Progenitor cell of endocrine pancreas (in vitro differentiated cells): ENCODE measurements at places on chromosomes 13 and 19. TPM values are rescaled to one million over a fixed set of nuclear protein-coding genes. Genes with fewer than 3 reads are reported as not detected.

GRCh38 chr13:74128156-74128767 lies 5.9 kb downstream of the KLF12 start:
- no peak for DNase-seq

DNA sequence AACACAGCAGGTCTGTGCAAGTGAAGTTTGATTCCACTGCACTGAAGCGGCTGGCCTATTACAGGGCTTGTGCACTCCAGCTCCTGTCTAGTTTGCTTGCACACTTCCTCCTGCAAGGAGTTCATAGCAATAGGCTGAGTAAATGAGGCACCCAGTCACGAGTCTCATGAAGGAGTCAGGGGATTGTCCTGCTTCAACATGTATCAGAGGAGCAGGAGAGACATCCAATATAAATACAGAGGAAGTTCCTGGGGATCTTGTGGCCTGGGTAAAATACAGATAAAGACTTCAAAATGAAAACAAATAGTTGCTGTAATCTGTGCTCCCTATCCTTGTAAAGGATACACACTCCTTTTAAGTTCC lies 259.9 kb downstream of the SLITRK1 start:
- DNase-seq, result no peak

GRCh38 chr13:23957981-23958380 lies 60.7 kb upstream of the C1QTNF9B start:
- DNase-seq, result no peak

Gene TMEM150B
- not detected in 2 replicates for total RNA-seq

Gene CGB5
- not detected in 2 replicates for total RNA-seq

DNA sequence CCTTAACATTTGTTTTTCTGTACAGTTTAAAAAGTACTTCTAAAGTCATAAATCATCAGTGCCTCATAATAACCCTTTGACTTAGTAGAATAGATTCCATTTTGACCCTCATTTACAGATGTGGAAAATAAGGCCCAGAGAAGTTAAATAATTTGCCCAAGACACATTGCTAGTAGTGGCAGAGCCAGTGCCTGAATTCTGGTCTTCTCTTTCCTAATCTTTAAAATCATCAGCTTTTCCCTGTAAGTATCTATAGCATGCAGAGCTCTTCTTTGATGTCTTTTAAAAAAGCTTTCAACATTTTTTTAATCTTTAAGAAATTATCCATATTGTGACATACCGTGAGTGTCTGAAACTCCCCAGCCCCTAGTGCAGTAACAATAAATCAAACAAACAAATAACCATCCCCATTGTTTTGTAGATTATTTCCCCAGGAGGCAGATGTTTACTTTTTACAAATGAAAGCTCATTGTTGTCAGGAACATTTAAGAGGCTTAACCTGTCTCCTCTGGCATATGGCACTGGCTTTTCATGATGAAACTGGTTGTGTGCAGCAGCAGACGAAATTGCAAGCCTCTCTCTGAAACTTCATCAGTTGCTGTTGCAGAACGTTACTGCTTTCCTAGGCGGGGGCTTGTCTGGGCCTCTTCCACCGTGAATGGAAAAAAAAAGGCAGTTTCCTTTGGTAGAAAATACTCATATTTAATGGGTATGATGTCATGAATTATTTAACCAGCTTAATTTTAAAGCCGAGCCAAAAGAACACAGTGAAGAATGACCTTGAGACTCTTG lies 31.7 kb upstream of the PCDH8 start:
- DNase-seq, result no peak

DNA sequence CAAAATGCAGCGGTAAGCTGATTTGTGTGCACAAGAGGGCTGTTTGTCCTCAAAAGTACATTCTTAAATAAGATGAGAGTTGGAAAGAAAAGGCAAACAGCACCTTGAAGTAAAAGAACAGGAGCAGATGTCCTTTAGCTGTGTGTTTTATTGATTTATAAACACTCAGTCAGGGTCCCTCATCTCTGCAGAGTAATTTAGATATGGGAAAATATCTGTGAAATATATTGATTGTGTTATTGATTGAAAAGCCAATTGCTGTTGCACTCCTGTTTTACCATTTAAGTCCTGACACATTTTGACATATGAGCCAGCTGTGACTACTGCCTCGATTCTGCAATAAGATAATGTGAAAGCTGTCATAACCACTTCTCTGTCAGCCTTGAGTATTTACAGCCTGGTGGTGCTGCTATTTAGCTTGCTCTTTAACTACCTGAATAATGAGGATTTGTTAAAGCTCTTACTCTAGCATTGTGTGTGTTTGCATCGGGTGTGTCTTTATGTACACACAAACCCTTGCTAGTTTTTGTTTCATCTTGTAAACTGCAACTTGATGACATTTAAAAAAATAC lies 550.1 kb downstream of the DACH1 start:
- no peak for DNase-seq

Gene B3GNT8
- 4.4 and 4.6 TPM in 2 replicates for total RNA-seq

DNA sequence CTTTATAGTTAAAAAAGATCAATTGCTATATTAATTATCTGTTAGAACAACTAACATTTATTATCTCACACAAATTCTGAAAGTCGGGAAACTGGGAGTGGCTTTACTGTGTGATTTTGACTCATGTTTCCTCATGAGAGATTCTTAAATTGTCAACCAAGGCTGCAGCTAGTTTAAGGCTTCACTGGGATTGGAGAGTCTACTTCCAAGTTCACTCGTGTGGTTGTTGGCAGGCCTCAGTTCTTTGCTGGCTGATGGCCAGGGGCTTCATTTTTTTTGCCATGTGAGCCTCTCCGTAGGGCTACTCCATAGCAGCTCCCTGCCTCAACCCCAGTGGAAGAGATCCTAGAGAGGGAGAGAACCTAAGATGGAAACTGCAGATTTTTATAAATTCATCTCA lies 24.5 kb upstream of the LPAR6 start:
- DNase-seq, result no peak

DNA sequence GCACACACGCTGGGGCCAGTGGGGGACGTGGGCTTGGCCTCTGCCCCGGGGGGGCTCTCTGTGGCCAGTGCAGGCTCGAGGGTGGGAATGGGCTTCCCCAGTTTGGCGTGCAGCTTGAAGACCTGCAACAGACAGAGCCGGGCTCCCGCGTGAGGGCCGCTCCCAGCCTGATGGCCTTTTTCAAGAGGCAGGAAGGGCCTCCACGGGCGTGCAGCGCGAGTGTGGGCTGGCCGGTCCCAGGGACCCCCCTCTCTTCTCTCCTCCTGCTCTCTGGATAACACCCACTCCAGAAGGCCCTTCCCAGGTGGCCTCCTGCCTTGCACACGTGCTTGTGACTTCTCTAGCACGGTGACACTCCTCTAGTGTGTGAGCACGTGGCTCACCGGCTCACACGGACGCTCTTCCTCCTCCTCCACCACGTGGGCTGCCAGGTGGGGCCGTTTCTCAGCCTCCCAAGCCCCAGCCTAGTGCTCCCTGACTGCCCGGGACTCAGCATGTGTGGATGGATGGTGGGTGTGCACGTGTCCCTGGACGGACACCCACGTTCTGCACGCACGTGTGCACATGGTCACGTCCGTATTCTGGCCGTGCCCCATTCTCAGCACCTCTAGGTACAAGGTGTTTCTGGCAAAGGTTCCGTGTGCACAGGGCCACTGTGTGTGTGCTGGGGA lies 39.2 kb upstream of the MATK start:
- DNase-seq, result no peak

DNA sequence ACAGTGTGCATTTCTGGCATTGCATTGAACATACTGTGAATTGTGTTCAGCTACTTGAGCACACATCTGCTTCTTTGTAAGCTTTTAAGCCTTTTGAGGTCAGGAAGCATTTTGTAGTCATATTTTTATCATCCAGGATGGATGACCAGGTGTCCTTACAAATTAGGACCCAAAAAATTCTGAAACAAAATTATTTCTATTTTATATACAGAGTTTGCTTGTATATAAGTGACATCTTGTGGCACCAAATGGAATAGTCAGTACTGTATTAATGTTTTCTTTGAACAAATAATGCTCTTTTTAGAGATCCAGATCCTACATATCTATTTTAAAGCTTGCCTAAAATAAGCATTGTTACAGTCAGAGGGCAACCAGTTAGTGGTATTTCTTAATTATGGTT lies 9.5 kb upstream of the SUPT20H start:
- no peak for DNase-seq

DNA sequence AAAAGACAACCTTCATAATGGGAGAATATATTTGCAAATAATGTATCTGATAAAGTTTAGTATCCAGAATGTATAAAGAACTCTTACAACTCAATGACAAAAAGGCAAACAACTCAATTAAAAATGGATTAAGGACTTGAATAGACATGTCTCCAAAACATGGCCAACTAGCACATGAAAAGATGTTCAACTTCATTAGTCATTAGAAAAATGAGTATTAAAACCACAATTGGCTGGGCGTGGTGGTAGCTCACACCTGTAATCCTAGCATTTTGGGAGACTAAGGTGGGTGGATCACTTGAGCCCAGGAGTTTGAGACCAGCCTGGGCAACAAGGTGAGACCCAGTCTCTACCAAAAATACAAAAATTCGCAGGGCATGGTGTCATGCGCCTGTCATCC lies 18.8 kb upstream of the ZMYM5 start:
- DNase-seq, result no peak

Gene ZFR2
- total RNA-seq, result 3.5 and 3.9 TPM in 2 replicates

Gene TYROBP
- not detected in 2 replicates for total RNA-seq

Gene ZNF442
- total RNA-seq, result 4.1 and 5.4 TPM in 2 replicates

Gene ZNF491
- 5.4 and 6.5 TPM in 2 replicates for total RNA-seq

Gene ZNF724
- 21.7 and 22.1 TPM in 2 replicates for total RNA-seq

- DNase-seq, result no peak
Observed at GRCh38 chr19:28574212-28574611, 638.7 kb downstream of the UQCRFS1 start.

Gene SHISA7
- 0.10 TPM in 1 of 2 replicates, not detected in the other for total RNA-seq

- DNase-seq, result no peak
Observed at GRCh38 chr13:50244355-50244712, 229.1 kb downstream of the KCNRG start.

DNA sequence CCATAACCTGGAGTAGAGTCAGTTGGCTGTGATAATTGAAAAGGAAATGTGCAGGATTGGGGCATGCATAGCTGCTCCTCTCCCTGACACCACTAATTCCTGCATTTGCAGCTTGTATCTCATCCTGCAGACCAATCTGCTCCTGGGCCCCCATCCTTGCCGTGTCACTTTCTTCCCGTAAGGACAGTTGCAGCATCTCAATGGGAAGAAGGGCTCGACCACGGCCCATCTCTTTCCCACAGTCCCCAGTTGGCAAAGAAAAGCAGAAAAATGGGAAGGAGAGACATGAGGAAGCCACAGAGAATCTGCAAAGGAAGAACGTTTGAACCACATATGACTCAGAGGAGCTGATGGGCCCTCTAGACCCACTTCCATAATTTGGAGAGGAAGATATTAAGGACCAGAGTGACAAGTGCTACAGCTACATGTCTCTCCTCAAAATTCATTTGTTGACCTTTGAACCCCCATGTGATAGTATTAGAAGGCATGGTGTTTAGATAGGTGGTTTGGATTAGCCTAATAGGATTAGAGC lies 1.8 kb upstream of the SIGLEC12 start:
- DNase-seq, result no peak

DNA sequence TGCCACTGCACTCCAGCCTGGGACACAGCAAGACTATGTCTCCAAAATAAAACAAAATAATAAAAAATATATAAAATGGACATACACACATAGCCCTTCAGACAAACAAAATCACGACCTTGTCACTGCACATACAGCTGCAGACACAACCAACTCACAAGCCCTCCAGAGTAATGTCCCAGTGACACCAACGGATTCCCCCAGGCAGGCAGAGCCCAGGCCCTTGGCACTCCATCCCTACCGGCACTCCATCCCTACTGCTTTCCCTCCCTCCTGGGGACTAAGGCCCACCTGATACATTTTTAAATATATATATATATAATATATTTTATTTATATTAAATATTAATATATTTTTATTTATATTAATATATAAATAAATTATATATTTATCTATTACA lies 18.5 kb downstream of the ZNF101 start:
- DNase-seq, result no peak

DNA sequence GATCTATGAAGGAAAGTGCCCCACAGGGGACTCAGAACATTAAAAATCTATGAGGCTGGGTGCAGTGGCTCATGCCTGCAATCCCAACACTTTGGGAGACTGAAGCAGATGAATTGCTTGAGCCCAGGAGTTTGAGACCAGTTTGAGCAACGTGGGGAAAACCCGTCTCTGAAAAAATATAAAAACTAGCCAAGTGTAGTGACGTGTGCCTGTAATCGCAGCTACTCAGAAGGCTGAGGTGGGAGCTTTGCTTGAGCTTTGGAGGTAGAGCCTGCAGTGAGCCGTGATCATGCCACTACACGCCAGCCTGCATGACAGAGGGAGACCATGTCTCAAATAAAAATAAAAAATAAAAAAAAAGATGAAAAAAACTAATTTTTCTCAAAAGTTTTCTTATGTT lies 1070.6 kb downstream of the PCDH9 start:
- DNase-seq, result no peak

Gene LIN37
- total RNA-seq, result 12.7 and 13.1 TPM in 2 replicates

Gene ZSCAN1
- 4.8 and 6.7 TPM in 2 replicates for total RNA-seq

Gene RASAL3
- total RNA-seq, result not detected in 2 replicates

Gene ZIM2
- total RNA-seq, result not detected in 2 replicates

Gene GSX1
- total RNA-seq, result not detected in 2 replicates

DNA sequence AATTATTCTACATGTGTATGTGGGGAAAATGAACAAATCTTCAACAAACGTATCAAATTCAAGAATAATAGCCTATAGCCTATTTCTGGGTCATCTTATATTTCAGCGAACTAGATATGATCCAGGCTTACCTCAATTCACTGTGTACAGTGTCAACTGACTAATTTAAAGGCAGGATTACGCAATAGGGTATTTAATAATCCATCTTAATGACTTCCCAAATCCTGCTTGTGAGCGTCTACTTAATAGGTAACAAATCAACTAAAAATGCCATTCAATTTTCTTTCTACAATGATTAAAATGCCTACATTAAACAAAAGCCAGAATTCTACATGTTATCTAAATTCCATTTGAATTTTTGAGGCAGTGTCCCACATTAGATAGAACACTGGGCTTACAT lies 67.0 kb downstream of the USP12 start:
- no peak for DNase-seq

Gene ZNF208
- not detected in 2 replicates for total RNA-seq

- no peak for DNase-seq
Observed at GRCh38 chr19:8469613-8470368, 25.0 kb downstream of the HNRNPM start.

Gene GNG7
- total RNA-seq, result 9.9 and 11.3 TPM in 2 replicates

DNA sequence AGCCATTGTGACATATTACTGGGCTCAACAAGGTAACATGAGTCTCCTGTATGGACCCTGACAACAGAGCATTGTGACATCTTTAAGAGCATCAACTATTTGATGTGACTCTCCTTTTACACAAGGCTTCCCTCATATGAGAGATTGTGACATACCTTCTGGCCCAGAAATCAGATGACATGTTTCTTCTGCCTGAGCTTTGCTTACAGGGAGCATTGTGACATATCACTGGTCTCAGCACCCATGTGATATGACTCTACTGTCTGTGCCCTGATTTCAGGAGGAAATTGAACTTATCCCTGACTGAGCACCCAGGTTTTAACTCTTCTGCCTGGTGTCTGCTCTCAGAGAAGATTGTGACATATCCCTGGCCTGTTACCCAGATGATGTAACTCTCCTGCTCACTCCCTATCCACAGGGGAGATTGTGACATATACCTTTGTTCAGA lies 15.9 kb upstream of the ZNF681 start:
- DNase-seq, result no peak

GRCh38 chr19:5684694-5685430 lies 4.0 kb downstream of the HSD11B1L start:
- no peak for DNase-seq

Gene GSK3A
- 53.0 and 54.7 TPM in 2 replicates for total RNA-seq
